Thoracic aorta endothelial cell (primary cell): ENCODE measurements at places on chromosomes 13 and 19. TPM values are rescaled to one million over a fixed set of nuclear protein-coding genes. Genes with fewer than 3 reads are reported as not detected.

TEKTIP1 gene
- not detected in 2 replicates for total RNA-seq

CEACAM20 gene
- total RNA-seq, result not detected in 2 replicates

ERICH4 gene
- total RNA-seq, result not detected in 2 replicates

B9D2 gene
- total RNA-seq, result 4.1 and 4.4 TPM in 2 replicates

KLK12 gene
- total RNA-seq, result not detected in 2 replicates

PEG3 gene
- 0.43 and 1.2 TPM in 2 replicates for total RNA-seq

LHB gene
- not detected in 2 replicates for total RNA-seq

IL11 gene
- total RNA-seq, result not detected in 2 replicates
